ENCODE measurements at places on chromosomes 7 and 10.

DNA sequence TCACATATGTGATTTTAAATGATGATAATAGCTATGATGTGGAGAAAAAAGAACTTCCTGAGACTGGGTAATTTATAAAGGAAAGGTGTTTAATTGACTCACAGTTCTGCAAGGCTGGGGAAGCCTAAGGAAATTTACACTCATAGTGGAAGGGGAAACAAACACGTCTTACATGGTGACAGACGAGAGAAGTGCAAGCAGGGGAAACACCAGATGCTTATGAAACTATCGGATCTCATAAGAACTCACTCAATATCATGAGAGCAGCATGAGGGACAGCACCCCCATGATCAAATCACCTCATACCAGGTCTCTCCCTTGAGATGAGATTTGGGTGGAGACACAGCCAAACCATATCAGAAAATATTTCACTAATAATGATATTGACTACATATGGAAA is 4.1 kb upstream of the LIPN start:
- DNase-seq, result no peak

- DNase-seq, result no peak
Measured at GRCh38 chr7:95585426-95585789, 10.9 kb downstream of the PDK4 start.

- no peak for DNase-seq
Measured at GRCh38 chr10:62842983-62843382, 26.8 kb upstream of the EGR2 start.

DNA sequence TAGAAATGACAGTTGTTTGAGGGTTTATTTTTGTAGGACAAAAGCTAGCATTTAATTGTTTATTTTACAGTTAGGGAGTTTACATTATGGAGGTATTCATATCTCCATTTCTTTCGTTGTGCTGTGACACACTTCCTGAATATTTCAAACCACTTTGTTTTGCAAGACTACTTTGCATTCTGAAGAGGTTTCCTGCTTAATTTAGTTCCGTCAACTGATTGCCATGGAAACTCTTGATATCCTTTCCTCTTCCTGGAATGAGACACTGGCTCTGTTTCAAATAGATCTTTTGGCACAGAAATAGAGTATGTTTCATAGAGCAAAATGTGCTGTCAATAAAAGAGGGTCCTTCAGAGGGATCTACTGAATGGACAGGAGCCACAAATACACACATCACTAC is 159.5 kb upstream of the AGR3 start:
- DNase-seq, result no peak

DNA sequence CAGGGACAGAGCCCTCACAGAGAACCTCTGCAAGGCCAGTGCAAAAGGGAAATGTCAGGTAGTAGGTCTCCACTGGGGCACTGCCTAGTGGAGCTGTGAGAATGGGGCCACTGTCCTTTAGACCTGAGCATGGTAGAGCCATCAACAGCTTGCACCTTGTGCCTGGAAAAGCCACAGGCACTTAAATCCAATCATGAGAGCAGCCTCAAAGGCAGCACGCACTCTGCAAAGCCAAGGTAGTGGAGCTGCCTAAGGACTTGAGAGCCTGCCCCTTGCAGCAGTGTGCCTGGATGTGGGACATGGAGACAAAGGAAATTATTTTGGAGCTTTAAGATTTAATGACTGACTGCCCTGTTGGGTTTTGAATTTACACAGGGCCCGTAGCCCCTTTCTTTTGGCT is 918.5 kb upstream of the POT1 start:
- no peak for DNase-seq

GRCh38 chr10:113992471-113993011 is 51.1 kb upstream of the ADRB1 start:
- no peak for DNase-seq

GRCh38 chr7:148336411-148336810 is 254.2 kb upstream of the C7orf33 start:
- DNase-seq, result no peak

GRCh38 chr10:90999512-91000172 is 78.8 kb upstream of the ANKRD1 start:
- no peak for DNase-seq

DNA sequence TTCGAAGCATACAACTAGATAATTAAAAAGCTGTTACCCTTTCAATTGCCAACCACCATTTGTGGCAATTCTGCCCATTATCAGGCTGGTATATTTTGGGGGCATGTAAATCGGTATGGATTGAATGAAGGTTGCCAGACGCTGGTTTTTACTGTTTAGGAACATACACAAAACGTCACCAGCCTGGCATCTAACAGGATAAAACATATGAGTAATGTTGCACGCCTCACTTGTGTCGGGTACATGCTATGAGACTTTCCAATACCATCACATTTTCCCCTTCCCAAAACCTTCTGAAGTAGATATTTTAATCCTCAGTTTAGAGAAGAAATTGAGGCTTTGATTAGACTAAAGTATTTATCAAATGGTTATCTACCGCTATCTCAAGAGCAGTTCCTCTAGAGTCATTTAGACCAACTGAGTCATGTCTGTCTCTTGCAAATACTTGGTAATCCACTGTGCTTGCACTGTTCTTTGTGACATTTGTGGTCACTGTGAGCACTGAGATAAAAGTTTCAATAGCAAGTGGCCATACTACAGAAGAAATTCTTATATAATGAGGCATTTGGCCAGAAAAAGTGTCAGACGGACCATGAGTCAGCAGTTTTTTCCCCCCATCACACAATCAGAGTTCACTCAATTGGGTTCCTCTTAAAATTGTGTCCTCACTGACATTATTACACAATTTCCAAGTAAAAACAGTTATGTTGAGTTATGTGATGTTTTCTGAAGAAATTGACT is 498.7 kb downstream of the NXPH1 start:
- DNase-seq, result no peak

DNA sequence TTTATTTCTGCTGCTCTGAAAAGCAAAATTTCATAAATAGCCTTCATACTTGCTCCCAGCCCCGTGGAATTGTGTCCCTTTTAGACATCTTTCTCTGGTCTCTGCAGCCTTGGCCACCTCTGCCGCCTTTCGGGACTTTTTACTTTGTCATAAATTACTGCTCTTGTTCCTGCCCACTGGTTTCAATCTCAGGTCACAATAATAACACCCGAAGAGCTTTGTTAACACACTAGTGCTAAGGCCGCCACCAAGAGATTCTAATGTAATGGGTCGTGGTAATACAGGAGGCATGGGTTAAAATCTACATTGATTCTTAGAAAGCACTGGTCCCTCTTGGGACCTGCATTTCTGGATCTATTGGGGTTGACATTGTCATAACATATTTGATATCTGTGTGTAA is 276.0 kb upstream of the VWC2 start:
- DNase-seq, result no peak

- no peak for DNase-seq
Measured at GRCh38 chr7:28703037-28703765, 254.9 kb downstream of the TRIL start.

- DNase-seq, result no peak
Measured at GRCh38 chr10:71765176-71765904, 8.0 kb downstream of the VSIR start.

GRCh38 chr7:26141077-26141476 is 10.9 kb upstream of the NFE2L3 start:
- DNase-seq, result no peak

GRCh38 chr7:117123311-117123926 is 170.1 kb downstream of the ST7 start:
- DNase-seq, result no peak

DNA sequence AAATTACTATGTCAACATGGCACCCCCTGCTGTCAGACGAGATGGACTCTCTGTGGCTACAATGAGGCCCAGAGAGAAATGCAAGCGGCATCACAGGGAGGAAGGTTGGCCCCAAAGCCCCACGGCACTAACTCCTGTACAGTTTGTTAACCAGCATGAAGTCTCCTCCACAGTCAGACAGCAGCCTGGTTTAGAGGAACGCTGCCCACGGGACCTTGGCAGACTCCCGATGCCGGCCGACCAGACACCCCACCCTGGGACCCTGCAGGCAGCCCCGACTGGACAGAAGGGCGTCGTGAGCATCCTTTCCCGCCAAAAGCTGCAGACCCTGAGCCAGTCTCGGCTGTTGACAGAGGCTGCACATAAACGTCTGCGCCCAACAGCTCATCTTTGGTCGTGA is 158.8 kb downstream of the DIP2C start:
- no peak for DNase-seq

DNA sequence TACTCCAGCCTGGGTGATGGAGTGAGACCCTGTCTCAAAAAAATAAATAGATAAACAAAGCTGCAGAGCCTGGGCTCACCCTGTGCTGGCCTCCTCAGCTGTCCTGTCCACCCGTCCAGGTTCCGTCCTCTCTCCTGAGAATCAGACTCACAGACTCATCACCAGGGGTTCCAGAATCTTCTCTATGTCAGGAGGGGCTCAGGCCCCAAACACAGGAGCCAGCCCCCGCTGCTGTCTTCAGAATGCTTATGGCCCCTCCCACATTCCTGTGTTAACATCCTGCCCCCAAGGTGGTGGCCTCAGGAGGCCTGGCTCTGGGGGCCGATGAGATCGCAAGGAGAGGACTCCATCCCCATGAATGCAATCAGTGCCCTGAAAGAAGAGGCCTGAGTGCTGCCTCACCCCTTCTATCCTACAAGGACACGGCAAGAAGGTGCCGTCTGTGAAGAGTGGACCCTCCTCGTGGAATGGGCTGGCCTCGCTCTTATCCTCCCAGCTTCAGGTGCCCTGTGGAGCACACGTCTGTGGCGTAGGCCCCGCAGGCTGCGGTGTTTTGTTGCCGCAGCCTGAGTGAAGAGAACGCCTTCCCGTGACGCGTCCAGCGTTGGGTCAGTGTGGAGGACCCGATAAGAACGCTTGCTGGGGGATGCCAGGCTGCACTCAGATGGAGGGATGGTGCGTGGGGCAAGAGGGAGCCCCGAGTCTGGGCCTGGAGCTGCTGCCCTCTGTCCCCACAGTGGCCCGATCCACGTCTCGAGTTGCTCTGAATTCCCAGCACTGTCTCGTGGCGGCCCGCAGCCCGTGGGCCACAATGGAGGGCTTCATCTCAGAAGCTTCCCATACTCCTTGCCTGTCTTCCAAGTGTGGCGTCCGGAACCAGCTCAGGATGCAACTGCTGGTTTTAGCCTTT is 77.1 kb downstream of the INPP5A start:
- DNase-seq, result no peak

DNA sequence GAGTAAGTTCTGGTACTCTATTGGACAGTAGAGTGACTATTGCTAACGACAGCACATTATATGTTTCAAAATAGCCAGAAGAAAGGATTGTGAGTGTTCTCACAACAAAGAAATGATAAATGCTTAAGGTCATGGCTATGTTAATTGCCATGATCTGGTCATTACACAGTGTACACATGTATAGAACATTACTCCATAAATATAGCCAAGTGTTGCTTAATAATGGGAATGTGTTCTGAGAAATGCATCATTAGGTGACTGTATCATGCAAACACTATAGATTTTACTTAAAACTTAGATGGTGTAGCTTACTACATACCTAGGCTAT is 19.6 kb downstream of the EPC1 start:
- DNase-seq, result no peak

- DNase-seq, result no peak
Measured at GRCh38 chr10:11822026-11822756, 965 bp upstream of the PROSER2 start.

DNA sequence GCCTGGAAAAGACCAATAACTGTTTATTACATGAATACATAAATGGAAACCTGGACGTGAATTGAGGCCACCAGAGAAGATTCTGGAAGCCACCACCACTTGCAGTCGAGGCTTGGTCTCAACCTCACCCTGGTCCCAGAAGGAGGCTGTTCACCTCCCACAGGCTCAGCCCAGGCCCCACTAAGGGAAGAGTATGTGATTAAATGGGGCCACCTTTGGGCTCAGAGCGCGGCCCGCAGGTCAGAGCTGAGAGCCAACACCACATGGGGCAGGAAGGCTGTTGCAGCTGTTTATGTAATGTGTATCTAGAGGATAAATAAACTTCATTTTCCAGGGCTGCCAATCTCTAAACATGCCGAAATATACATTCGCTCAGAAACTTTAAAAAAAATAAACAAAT is 17.6 kb upstream of the FGFR2 start:
- no peak for DNase-seq

- DNase-seq, result no peak
Measured at GRCh38 chr7:33892945-33893344, 12.4 kb upstream of the BMPER start.

GRCh38 chr10:117464176-117464575 is 78.4 kb upstream of the EMX2 start:
- no peak for DNase-seq

DNA sequence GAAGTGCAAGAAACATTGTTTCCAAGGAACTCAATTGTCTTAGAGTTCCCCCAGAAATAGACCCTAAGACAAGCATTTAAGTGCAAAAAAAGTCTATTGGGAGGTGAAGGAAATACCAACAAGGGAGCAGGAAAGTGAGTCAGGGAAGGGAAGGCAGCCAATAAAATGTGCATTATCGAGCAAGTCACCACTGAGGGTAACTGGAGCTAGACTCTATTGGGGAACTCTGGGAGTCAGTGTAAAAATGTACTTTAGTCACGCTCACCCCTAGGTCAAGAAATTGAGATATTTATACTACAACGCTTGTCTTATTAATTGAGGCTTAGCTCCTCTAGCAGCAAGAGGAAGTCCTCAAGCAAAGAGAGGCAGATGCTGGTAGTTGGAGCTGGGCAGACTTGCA is 137.7 kb downstream of the RTKN2 start:
- DNase-seq, result no peak

DNA sequence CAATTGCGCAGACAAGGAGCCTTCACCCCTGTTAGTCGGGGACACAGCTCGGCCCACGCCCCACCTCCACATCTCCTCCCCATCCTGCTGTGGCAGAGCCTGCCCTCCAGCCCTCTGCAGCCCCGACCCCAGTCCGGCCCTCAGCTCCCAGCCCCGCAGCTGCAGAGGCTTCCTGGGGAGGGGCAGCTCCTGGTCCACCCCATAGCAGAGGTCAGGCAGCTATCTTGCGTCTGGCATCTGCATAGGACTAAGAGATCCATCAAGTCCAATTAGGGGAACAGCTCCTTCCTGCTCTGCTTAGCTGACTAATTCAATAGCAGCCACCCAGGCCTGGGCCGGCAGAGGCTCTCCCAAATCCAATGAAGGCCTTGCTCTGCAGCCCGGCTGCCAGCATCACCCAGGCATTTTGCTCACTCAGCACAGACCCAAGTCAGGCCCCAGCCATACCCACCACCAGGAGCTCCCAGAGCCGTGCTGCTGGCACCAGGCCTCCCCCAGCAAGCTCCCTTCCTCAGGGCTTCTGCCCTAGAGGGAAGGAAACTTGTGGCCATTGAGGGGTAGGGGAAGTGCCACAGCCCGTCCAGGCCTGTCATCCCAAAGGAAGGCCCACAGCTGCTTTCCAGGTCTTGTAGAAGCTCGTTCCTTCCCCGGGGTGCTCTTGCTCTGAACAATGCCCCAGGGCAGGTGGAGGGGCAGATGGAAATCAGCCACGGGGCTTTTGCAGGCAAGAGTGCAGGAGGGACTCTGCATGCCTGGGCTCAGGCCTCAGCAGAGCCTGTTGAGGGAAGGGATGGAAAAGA is 106.2 kb upstream of the RET start:
- DNase-seq, result peak; percentile 38

GRCh38 chr10:62582804-62583208 is 208.6 kb downstream of the ZNF365 start:
- no peak for DNase-seq

- peak; percentile 61 for DNase-seq
Measured at GRCh38 chr10:71889388-71889987, 38.4 kb upstream of the PSAP start.

GRCh38 chr10:101027106-101027720 is 3.7 kb downstream of the PDZD7 start:
- no peak for DNase-seq

Data from endodermal cell (in vitro differentiated cells).